ENCODE measurements at places on chromosomes 6 and 20.

GRCh38 chr6:85676086-85676729, 33.5 kb upstream of the SYNCRIP start:
- no peak for DNase-seq

DNA sequence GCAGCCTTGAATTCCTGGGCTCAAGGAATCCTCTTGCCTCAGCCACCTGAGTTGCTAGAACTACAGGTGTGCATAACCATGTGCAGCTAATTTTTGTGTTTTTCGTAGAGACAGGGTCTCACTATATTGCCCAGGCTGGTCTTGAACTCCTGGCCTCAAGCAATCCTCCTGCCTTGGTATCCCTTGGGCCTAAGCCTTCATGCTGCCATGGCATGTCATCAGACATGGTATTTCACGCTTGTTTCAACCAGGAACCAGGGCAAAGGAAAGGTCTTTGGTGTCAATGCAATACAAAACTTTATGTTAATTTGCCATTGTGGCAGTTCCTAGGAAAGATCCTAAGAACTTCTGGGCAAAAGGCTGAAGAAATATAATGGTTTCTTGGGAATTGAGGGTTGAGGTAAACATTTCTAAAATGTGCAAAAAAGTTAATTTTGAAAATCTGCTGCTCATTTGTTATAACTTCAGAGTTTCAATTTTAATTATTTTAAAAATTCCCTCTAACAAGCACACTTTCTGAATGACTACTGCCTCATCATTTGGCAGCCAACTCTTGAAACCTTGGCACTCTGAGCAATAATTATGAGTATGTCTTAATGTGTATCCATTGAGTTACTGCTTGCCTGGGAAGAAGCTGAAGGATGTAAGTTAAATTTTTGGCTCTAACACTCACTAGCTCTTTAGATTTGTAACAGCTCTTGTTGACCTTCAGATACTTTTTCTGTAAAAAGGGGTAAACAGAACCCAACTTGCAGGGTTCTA, 154.1 kb downstream of the GJA10 start:
- DNase-seq = no peak

DNA sequence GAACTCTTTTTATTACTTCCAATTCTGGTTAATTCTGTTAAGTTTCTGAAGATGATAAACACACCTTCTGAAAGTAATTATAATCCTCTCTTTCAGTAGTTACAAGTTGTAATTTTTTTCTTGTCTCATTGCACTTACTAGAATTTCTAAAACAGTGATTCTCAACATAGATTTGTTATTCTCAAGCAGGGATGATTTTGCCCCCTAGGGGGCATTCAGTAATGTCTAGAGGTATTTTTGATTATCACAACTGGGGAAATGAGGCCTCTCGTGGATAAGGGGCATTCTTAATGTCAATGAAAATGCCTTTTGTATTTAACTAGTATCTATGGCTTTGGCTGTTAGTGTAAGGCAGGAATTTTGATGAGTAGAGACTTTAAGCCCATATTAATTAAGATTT, 39.4 kb upstream of the MAFB start:
- DNase-seq = no peak

DNA sequence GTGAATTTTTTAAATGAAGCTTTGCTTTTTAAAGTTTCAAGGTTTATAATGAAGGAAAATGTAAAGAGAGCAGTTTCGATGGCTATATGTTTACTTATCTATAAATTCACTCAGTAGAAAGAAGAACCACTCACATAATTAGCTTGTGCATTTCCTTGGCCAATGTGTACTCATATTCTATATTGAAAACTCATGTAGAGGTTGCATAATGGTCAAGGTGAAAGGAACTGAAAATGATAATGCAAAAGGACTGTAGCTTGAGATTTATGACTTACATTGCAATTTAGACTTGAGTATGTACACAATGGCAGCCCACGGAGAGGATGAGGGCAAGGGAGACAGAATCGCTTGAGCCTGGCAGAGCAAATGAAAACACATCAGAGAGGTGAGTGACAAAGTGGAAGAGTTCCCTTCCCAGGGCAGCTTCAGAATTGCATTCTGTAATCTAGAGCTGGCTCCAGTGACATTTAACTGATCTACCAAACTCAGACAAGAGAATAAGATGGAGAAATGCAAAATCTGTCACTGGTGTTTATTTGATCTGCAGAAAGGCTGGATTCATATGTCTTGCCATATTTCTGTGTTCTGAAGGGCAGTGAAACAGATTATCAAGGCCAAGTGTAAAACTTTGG, 191.8 kb downstream of the TMEM200A start:
- DNase-seq = no peak

DNA sequence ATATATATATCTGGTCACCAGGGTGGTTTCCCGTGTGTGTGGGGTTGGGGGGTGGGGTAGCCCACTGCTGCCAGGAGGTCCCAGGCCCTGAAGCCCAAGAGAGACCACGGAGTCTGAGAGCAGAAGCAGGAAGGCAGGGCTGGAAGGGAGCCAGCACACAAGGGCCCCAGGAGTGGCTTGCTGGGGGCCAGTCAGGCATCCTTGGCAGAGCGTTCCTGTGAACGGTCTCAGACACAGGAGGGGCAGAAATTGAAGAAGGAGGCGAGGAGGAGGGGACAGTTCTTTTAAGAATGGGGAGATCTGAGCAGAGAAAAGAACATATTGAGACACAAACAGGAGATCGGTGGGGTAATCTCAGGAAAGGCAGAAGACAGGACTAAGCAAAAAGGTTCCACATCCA, 1.9 kb upstream of the EBF4 start:
- no peak for DNase-seq

GRCh38 chr20:19757487-19758132, 448 bp upstream of the RIN2 start:
- peak; percentile 97 for DNase-seq

DNA sequence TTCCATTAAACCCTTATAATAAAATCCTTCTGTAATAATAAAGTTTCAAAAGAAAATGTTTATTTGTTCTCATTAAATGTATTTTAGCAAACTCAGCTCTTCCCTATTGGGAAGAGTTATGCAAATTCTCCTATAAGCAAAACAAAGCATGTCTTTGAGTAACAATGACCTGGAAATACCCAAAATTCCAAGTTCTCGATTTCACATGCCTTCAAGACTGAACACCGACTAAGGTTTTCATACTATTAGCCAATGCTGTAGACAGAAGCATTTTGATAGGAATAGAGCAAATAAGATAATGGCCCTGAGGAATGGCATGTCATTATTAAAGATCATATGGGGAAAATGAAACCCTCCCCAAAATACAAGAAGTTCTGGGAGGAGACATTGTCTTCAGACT, 3.8 kb downstream of the IL17A start:
- no peak for DNase-seq

GRCh38 chr20:63054681-63055240, 48.0 kb upstream of the BHLHE23 start:
- no peak for DNase-seq

Data from hepatic stellate cell (primary cell).